Right cardiac atrium (tissue), 5 donors: ENCODE measurements at places on chromosomes 5 and 9.
A peak's percentile ranks its signal among the peaks of the same experiment; 100 is the strongest.

DNA sequence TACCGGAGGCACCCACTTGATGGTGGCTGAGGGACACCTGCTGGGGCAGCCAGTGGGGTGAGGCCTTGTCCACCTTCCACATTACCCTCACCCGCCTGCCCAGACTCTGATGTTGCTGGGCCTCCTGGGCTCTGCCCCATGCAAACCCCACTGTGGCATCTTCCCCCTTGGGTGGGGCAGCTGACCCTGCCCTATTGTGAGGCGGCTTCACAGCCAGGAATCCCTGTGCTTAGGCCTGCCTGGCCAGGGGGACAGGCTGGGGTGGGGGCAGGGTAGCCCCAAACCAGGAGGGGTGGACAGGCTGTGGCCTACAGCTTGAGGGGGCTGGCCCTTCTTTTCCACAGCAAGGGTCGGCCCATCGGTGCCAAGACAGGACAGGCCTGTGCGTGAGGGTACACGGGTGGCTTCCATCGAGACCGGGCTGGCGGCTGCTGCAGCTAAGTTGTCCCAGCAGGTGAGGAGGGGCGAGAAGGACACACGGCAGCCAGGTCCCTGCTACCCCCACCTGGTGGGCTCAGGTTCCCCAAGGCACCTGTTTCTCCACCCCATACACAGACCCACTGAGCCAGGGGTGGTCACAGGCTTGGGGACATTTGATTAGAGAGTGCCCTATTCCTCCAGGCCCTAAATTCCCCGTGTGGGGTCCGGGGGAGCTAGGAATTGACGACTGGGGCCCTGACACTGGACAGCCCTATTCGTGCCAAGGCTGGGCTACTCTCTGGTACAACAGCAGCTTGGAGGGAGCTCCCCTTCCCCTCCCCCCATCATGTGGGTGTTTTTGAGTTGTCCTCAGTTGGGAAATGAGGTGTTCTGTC lies 99.2 kb downstream of the PHF2 start:
- peak; percentile 47 for DNase-seq

DNA sequence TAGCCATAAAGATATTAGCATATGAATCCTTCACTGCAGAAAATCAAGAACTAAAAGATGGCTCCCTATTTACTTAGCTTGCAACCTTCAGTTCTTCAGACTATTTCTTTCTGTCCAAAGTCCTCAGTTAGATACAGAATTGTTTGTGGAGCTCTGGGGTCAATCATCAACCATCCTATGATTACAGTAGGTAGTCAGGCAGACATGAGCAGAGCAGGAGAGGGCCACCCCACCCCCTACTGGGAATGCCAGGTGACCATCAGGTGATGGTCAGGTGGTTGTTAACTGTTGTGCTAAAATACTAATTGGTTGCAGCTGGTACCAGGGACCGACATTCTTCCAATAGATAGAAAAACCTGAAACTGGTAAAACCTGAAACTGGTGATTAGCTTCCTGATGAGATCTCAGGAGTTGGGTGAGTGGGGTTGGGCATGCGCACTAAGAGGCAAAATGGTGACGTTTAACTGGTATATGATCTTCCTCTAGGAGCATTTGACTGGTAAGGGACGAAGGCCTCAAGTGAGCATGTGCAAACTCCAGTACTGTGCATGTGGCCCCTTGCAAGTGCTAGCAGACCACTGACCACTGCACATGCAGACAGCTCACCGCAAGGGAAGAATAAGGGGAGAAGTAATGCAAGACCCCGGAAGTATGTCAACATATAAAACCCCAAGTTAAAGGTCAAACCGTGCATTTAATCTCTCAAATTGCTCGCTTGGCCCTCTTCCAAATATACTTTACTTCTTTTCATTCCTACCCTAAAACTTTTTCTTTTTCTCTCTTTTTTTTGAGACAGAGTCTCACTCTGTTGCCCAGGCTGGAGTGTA lies 13.6 kb downstream of the C9orf57 start:
- DNase-seq = no peak

DNA sequence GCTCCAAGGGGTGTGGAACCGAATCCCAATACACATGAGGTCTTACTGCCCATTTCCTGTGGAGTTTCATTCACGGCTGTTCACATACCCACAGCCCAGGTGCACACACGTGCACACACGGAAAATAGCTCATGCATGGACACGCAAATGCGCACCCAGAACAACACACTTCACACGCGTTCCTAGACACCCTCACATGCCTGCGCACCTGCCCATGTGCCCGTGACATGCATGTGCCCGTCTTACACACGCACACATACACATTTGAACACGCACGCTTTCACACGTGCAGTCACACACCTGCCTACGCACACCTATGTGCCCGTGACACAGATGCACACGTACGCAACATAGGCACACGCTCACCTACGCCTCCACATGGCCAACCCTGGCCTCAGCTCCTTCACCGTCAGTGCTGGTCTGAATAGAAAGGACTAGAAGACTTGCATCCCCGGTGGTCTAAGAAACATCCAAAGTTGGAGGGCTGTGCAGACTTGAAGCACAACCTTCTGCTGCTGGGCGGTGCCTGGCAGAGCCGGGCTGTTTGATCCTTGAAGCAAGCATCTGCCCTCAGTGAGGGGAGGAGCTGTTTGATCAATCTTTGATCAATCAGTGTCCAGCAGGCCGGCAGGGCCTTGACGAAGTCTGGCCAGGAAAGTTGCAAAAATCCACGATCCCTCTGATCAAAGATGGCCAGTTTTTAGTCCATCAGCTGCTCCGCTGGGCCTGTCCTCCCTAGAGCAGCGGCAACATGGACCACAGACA lies 164.7 kb downstream of the OLFM1 start:
- DNase-seq = no peak

GRCh38 chr5:139886213-139886612 lies 90.6 kb downstream of the PSD2 start:
- no peak for DNase-seq

DNA sequence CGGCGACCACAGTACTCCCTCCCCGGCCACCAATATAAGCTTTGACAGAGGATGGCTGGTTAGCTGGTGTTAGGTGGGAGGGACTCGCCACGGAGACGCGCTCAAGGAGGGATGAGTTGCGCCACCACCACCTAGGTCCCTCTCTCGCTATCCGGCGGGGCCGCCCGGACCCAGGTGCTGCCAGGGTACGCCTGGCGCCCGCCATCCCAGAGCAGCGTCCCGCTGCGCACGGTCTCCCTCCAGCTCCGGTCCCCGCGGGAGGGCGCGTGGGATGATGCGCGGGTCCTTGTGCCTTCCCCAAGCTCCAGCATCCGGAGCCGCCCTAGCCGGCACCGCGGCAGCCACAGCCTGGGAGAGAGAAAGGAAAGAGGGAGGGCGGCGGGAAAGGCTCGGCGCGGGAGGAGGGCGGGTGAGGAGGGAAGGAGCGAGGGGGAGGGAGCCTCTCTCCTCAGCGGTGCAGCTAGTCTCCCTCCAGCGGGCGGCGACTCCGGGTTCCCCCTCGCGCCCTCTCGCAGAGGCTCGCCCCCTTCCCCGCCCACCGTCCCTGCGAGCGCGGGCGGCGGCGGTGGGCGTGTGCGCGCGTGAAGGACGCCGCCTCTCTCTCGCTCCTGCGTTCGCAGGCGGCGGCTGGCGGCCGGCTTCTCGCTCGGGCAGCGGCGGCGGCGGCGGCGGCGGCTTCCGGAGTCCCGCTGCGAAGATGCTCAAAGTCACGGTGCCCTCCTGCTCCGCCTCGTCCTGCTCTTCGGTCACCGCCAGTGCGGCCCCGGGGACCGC lies at the start of gene CAMK4:
TSS of gene CAMK4 (plus strand) at position 598 of the 774 bp plus-strand sequence. CDS start at position 698, 100 bp downstream.
- DNase-seq = peak; percentile 54

GRCh38 chr9:36218011-36218410 lies 27.3 kb downstream of the CLTA start:
- DNase-seq = no peak
